ENCODE measurements at places on chromosomes 13 and 19. TPM values are rescaled to one million over a fixed set of nuclear protein-coding genes. Genes with fewer than 3 reads are reported as not detected.

The SAE1 gene
- total RNA-seq = 93.3 TPM

The SIGLEC9 gene
- total RNA-seq = 1.9 TPM

The CEACAM8 gene
- 1.7 TPM for total RNA-seq

The ZNF284 gene
- 2.4 TPM for total RNA-seq

The TTYH1 gene
- total RNA-seq = 0.61 TPM

The CNOT3 gene
- 7.6 TPM for total RNA-seq

The SIGLEC14 gene
- 1.6 TPM for total RNA-seq

DNA sequence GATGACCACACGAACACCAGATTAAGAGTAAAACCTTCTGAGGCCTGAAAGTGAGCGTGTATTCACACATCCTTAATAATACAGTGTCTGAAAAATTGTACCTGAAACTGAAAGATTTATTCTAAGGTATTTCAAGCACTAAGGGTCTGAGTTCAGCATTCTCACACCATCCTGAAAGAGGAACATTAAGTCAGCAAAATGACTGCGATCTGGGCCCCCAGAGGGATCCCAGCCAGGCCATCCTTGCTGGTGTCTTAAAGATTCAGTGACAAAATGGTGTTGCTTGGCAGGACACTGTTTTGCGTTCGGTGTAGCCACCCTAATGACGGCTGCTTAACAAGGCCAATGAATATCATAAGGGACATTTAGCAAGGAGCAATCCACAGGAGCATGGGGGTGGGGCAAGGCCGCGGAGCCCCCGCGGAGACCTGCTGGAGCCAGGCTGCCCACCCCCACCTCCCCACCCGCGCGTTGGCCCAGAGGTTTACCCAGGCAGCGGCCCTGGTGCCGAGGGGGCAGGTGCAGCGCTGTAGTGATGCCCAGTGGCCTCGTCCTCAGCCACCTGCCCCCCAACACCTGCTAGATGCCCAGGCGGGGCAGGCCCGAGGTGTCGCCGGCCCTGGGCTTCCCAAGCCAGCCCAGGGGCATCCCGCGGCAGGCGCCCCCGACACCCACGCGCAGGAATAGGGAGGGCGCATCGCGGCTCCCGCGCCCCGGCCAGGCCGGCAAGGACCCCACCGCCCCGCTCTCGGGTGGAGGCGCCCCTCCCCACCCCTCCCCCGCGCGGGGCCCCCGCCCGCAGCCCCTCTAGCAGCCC, 742 bp downstream of the NALCN start:
- H3K36me3 ChIP-seq = no peaks in the 10 kb centered on the region
- H3K27me3 ChIP-seq = peaks cover 28% of the 10 kb centered on the region
- no peak overlapping the region for H3K27ac ChIP-seq
- DNase-seq = no peak
- peak overlapping the region; percentile 18 for H3K4me3 ChIP-seq

GRCh38 chr13:68023838-68024581, 793.9 kb upstream of the PCDH9 start:
- H3K27ac ChIP-seq = no peak overlapping the region
- no peaks in the 10 kb centered on the region for H3K27me3 ChIP-seq

DNA sequence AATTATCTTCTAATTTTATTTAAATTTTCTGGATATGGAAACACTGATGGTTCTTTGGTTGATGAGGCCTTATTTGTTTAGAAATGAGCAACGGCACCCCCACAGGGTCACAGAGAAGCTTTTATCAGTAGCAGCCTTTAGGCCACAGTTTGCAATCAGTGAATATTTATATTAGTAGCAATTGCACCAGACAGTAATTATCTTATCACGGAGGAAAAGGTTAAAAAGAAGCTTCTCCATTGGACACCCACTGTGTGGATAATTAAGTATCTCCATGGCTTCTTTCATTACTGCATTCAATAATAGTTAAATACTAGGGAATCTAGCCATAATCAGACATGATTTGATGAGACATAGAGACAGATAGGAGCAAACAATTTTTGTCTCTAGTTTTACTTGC, 2099.2 kb upstream of the PCDH20 start:
- no peak for DNase-seq
- no peak overlapping the region for H3K4me3 ChIP-seq
- no peaks in the 10 kb centered on the region for H3K27me3 ChIP-seq
- no peaks in the 10 kb centered on the region for H3K4me1 ChIP-seq

GRCh38 chr19:17107546-17108452, 32.2 kb downstream of the MYO9B start:
- H3K4me3 ChIP-seq = no peak overlapping the region
- no peak for DNase-seq
- H3K36me3 ChIP-seq = peaks cover 49% of the 10 kb centered on the region
- H3K27me3 ChIP-seq = no peaks in the 10 kb centered on the region
- peak overlapping the region; percentile 60 for H3K27ac ChIP-seq
- H3K4me1 ChIP-seq = peaks cover 7% of the 10 kb centered on the region

DNA sequence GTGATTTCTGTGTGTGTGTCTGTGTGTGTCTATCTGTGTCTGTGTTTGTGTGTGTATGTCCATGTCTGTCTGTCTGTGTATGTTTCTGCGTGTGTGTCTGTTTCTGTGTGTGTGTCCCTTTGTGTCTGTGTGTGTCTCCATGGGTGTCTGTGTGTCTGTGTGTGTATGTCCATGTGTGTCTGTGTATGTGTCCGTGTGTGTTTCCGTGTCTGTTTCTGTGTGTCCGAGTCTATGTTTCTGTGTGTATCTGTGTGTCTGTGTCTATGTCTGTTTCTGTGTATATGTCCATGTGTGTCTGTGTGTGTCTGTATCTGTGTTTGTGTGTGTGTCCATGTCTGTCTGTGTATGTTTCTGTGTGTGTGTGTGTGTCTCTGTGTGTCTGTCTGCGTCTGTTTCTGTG, 276.3 kb upstream of the SOX1 start:
- H3K36me3 ChIP-seq = no peaks in the 10 kb centered on the region
- no peak overlapping the region for H3K4me3 ChIP-seq
- H3K27ac ChIP-seq = no peak overlapping the region
- no peak for DNase-seq

DNA sequence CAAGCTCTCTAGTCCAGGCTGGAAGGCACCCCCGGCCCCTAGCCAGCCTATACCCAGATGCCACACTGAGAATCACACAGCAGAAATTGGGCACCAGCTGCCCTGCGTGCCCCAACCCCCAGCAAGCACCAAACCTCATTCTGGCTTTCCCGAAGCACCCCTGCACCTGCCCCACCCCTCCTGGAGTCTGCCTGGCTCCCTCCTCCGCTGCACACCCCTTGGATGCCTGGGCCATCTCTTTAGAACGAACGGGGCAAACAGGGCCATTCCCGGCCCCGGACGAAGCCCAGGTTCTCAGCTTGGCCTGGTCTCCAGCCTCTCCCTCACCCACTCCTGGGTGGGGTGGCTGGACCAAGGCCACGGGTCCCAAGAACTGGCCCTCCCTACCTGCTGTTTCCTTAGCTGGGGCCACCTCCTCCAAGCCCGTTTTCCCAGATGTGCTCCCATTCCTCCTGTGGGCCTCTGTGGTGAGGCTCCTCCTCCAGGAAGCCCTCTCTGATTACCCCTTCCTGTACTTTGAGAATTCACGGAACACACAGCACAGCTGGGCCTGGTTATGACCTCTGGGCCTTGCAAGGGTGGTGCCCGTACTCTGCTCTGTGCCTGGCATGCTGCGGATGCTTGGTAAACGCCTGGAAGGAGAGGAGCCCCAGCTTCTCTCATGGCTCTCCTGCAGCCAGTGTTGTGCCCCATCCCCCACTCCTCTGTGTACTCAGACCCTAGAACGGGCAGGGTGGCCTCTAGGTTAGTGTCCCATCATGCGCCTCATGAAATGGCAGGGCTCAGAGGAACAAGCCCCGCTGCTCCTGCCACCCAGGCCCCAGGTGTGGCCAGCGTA, 21.4 kb downstream of the CEBPG start:
- H3K4me3 ChIP-seq = no peak overlapping the region
- DNase-seq = no peak
- H3K4me1 ChIP-seq = no peaks in the 10 kb centered on the region
- H3K27me3 ChIP-seq = no peaks in the 10 kb centered on the region
- no peak overlapping the region for H3K27ac ChIP-seq
- no peaks in the 10 kb centered on the region for H3K36me3 ChIP-seq

GRCh38 chr13:37065890-37066526, 6.5 kb upstream of the SUPT20H start:
- no peaks in the 10 kb centered on the region for H3K36me3 ChIP-seq
- no peaks in the 10 kb centered on the region for H3K4me1 ChIP-seq
- no peak overlapping the region for H3K4me3 ChIP-seq
- DNase-seq = no peak
- H3K27me3 ChIP-seq = no peaks in the 10 kb centered on the region

DNA sequence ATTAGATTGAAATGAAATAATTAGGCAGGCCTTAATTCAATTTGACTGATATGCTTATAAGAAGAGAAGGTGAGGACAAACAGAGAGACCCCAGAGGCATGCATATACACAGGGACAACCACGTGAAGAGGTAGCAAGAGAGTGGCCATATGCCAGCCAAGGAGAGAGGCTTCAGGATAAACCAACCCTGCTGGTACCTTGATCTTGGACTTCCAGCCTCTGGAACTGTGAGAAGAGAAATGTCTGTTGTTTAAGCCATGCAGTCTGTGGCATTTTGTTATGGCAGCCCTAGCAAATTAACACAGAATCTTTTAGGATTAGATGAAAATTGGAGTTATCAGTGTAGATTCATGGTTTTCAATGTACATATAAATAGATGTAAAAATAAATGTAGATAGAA, 120.1 kb downstream of the KCTD15 start:
- H3K27me3 ChIP-seq = no peaks in the 10 kb centered on the region
- H3K4me3 ChIP-seq = no peak overlapping the region
- DNase-seq = no peak
- H3K27ac ChIP-seq = no peak overlapping the region
- H3K4me1 ChIP-seq = no peaks in the 10 kb centered on the region
- H3K36me3 ChIP-seq = no peaks in the 10 kb centered on the region

DNA sequence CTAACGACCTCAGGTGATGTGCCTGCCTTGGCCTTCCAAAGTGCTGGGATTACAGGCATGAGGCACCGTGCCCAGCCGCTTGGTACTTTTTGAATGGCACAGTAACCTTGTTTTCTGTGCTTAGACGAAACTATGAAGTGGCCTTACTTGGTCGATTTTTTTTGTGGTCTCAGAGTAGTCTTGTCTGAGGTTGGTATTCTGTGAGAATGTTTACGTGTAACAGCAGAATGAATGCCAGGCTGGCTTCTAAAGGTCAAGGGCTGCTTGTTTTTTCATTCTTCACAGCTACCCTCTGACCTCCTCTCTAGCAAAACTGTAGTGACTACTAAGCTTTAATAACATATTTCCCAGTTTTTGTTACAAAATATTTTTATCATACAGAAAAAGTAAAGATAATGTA, 313.3 kb downstream of the GPC6 start:
- H3K4me1 ChIP-seq = no peaks in the 10 kb centered on the region
- no peak overlapping the region for H3K4me3 ChIP-seq
- H3K27me3 ChIP-seq = no peaks in the 10 kb centered on the region

- H3K4me3 ChIP-seq = no peak overlapping the region
- no peak for DNase-seq
- H3K27ac ChIP-seq = peak overlapping the region; percentile 39
- H3K27me3 ChIP-seq = no peaks in the 10 kb centered on the region
- no peaks in the 10 kb centered on the region for H3K36me3 ChIP-seq
These were observed 74.9 kb downstream of the ALOX5AP start for GRCh38 chr13:30810261-30810701.

- H3K4me1 ChIP-seq = no peaks in the 10 kb centered on the region
- H3K4me3 ChIP-seq = no peak overlapping the region
- no peaks in the 10 kb centered on the region for H3K27me3 ChIP-seq
- H3K27ac ChIP-seq = no peak overlapping the region
These were observed 229.8 kb upstream of the IPO5 start for GRCh38 chr13:97723655-97724054.

DNA sequence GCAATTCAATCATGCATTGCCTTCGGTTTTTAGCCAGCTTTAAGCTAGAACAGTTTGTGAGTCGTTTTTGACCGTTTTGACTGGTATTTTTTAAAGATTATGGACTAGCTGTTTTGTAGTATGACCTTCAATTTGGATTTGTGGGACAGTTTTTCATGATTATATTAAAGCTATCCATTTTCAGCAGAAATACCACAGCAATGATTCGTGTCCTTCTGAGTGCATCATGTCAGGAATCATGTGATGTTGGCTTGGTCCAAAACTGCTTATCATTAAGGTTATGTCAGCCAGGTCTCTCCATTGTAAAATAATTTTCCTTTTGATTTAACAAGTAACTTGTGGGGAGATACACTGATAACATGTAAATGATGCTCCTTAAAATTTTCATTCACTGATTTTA, 229.0 kb downstream of the POSTN start:
- no peak overlapping the region for H3K4me3 ChIP-seq

DNA sequence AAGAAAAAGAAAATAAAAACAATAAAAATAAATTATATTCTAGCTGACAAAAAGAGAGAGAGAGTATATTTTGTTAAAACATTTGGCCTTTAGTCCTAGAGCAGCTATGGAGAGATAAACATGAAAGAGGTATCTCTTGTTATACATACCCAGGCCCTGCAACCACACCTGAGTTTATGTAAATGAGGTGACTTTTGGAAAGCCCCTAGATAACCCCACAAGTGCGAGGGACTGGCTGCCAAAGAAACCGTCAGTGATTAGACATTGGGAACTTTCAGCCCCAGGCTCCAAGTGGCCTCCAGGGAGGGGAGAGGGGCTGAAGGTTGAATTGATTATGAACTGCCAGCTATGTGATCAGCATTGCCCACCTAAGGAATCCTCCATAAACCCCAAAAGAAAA, 2.1 kb upstream of the NLRP7 start:
- H3K4me1 ChIP-seq = no peaks in the 10 kb centered on the region
- no peak overlapping the region for H3K27ac ChIP-seq
- no peak overlapping the region for H3K4me3 ChIP-seq
- no peaks in the 10 kb centered on the region for H3K27me3 ChIP-seq

DNA sequence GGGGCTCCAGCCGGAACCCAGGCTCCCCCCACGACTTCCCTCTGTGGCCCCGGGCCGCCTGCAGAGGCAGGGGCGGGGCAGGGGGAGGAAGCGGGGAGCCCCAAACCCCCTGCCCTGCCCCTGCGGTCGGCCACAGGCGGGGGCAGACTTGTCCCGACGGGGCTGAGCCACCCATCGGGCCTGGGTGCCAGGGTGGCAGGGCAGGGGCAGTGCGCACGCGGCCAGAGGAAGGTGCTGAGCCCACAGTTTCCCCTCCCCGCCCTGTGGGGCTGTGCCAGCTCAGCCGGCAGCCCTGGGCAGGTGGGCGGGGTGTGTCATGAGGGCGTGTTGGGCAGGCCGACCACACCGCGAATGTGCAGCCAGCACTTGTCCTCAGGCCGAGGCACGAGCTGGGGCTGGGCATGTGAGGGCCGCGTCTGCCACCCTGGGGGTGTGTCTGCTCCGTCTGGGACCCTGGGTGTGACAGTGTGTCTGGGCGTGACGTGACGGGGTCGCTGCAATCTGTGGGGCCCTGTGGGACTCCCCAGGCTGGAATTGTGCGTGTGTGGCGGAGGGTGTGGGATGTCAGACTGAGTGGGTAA, 17.7 kb downstream of the CCDC97 start:
- H3K36me3 ChIP-seq = peaks cover 61% of the 10 kb centered on the region
- H3K4me3 ChIP-seq = no peak overlapping the region
- H3K27ac ChIP-seq = peak overlapping the region; percentile 41
- peaks cover 16% of the 10 kb centered on the region for H3K4me1 ChIP-seq
- no peak for DNase-seq
- H3K27me3 ChIP-seq = no peaks in the 10 kb centered on the region

GRCh38 chr19:38831142-38831605, 420 bp downstream of the ECH1 start:
- peak overlapping the region; percentile 69 for H3K4me3 ChIP-seq
- no peaks in the 10 kb centered on the region for H3K27me3 ChIP-seq
- H3K27ac ChIP-seq = peak overlapping the region; percentile 64
- no peak for DNase-seq

- no peak for DNase-seq
- H3K27ac ChIP-seq = no peak overlapping the region
- peaks cover 11% of the 10 kb centered on the region for H3K36me3 ChIP-seq
- peaks cover 39% of the 10 kb centered on the region for H3K27me3 ChIP-seq
- H3K4me3 ChIP-seq = no peak overlapping the region
These were observed 2.4 kb upstream of the KMT2B start for GRCh38 chr19:35715355-35715809.

Data from thymus (tissue), 14 donors.